ENCODE measurements at places on chromosomes 11 and 22.
A peak's percentile ranks its signal among the peaks of the same experiment; 100 is the strongest.

GRCh38 chr11:93564895-93565294 lies 21.7 kb upstream of the SMCO4 start:
- no peak for DNase-seq

DNA sequence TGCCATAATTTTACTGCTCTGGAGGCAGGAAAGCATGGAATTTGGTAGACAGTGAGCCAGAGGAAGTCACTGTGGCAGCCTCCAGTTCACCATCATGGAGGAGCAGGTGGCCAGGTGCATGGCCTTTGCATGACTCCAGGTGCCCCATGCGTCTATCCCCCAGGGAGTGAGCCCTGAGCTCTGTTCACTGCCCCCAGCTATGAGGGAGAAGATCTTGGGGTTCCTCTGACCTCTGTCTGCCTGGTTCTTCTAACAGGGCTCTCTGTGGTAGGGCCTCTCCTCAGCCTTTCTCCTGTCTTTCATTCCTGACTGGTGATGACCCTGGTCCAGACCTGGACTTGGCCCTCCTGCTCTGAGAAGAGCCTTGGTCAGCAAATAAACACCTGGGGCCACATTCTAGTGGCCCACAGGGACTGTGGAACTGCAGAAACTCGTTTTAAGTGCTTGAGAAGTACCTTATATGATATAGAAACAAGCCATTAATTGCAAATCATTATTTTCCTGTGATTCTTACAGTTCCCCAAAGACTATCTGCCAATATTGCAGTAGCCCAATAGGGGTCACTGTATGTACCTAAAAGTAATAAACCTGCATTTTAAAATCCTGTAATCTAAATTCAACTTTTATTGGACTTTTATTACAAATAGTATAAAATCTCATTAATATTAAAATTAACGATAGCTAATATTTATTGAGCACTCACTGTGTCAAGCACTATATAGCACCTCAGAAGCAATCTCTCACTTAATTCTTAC lies 120.0 kb upstream of the SYT13 start:
- no peak for DNase-seq

DNA sequence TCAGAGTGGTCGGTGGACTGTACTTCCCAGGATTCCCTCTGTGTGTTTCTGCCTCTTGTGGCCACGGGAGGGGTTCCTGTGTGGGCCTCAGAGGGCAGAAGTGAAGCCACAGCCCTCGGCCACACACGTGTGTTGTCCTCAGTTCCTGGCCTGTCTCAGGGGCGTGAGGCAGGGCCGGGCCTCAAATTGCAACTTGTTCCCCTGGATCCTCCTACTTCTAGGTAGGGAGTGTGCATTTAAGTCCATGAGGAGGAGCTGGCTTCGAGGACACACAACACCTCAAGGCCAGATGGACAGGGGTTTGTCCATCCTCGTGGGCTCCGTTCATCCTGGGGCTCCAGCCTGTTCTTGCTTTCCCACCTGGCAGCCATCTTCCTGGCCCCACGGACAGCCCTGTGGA lies 573.0 kb downstream of the TBC1D22A start:
- DNase-seq, result no peak

- peak; percentile 39 for DNase-seq
Measured at GRCh38 chr11:5123802-5124521, 14.2 kb downstream of the OR52A5 start.

GRCh38 chr11:93861808-93862207 lies 11.4 kb upstream of the VSTM5 start:
- no peak for DNase-seq

- peak; percentile 37 for DNase-seq
Measured at GRCh38 chr11:68750195-68751003, 921 bp downstream of the TESMIN start.

- DNase-seq, result peak; percentile 44
Measured at GRCh38 chr22:44098021-44098739, 74.1 kb downstream of the PARVB start.

- DNase-seq, result no peak
Measured at GRCh38 chr11:35483131-35483820, 42.1 kb downstream of the PAMR1 start.

DNA sequence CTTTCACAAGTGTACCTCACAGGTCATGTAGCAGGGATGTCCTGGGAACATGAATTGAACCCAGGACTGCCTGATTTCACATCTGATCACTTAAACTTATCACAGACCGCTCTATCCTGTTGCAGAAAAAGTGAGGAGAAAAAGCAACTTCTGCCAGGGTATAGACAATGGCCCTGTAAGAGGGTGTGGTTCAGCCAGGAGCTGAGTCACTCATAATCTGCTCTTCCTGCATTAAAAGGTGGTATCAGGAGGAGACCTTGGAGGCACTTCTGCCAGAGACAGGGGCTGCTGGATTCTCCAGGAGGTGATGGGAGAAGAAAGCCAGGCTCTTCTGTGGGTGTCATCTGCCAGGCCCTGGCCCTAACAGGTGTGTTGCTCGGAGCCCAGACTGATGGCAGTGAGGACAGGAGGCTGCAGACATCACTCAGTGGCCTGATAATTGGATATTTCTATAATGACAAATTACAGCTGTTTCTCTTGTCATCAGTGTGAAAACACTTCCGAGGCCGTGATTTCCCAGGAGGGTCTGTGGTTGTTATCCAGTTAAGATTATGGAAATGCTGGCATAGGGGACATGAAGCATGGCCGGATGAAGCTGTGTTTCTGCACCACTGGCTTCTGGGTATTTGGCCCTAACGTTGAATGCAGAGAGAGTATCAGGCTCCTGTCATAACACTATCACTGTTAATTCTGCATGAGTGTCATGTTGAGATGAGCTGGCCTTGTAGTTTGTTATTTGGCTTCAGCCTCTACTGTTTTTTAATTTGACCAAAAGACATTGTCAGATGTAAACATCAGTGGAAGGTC lies 125.1 kb upstream of the ZBED5 start:
- no peak for DNase-seq

- no peak for DNase-seq
Measured at GRCh38 chr22:17563936-17564391, 666 bp downstream of the SLC25A18 start.

GRCh38 chr11:118162846-118163245 lies 10.2 kb upstream of the SCN4B start:
- no peak for DNase-seq

DNA sequence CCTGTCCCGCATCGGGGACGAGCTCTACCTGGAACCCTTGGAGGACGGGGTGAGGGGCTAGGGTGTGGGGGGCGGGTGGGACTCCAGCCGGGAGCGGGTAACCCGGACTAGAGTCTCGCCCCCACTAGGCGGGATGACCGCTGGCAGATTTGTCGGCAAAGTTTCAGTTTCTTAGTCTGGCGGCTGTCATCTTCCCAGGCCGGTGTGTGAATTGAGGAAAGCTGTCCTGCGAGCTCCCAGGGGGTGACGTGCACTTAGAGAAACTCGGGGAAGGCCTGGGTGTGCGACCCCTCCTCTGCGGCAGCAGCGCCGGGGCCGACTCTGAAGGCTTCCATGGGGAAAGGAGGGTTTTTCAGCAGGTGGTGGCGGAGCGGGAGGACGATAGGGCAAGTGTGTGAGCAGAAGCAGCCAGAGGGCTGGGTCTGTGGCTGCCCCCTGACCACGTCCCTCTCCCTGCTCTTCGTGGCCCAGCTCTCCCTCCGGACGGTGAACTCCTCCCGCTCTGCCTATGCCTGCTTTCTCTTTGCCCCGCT lies 463 bp downstream of the RAD9A start:
- DNase-seq, result no peak

All from right lobe of liver (tissue), 6 donors.